ENCODE measurements at places on chromosomes 1 and 21.

- no peak for DNase-seq
Measured at GRCh38 chr1:161718559-161719324, 2.6 kb upstream of the FCRLB start.

- DNase-seq = no peak
Measured at GRCh38 chr1:212254853-212255363, 30.3 kb upstream of the PPP2R5A start.

GRCh38 chr1:119080586-119080985 is 59.9 kb downstream of the WARS2 start:
- DNase-seq = no peak

DNA sequence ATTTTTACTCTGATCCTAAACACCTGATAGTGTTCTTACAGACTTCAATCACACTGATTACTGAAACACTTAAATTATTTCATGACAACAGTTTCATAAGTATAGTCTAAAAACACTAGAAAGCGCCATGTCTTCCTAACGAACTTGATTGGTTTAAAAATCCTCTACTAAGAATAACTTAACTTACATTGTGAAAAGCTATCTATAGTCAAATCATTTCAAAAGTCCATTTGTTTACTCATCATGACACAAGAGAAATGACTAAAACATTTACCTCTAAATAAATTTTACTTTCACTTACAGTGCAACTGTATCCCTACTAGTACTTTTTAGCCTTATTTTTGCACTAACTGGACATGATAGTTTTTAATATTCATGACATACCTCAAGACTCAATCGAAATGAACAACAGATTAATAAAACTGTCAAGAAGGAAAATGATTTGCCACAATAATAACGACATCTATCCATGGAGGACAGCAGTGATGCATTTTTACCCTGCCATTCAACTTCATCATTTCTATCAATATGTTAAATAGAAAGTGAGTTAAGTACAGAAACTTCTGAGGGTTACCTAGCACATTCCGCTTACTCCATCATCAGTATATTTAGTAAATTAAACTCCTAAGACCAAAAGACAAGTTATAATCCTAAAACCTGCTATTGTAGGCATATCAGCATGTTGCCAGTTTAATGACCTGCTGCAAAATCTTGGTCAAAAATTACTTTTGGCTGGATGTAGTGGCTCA is 38.4 kb downstream of the AHCTF1 start:
- no peak for DNase-seq

DNA sequence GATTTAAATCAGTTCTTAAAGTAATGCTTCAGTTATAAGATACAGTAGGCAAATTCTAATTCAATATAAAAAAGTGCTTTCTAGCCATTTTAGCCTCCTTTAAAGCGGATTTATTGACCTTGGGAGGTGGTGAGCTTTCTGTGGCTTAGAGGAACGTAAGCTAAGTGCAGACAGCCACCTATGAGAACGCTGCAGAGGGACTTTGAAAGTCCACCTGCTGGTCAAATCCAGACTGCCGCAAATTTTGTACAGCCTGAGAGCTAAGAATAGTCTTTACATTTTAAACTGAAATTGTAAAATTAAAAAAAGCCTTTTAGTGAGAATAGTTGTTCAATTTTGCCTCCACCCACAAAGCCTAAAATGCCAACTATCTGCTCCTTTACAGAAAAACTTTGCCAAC is 67.0 kb upstream of the SSX2IP start:
- DNase-seq = no peak

DNA sequence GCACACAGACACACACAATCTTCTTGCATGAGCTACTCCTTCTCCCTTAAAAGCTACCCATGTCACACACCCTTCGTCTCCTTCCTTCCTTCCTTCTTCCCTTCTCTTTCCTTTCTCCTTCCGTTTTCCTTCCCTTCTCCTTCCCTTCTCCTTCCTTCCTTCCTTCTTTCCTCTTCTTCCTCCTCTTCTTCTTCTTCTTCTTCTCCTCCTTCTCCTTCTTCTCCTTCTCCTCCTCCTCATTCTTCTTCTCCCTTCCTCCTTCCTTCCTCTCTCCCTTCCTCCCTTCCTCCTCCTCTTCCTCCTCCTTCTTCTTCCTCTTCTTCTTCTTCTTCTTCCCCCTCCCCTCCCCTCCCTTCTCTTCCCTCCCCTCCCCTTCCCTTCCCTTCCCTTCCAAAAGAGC is 52.1 kb upstream of the LEPR start:
- no peak for DNase-seq

- DNase-seq = no peak
Measured at GRCh38 chr1:29939079-29939478, 702.8 kb downstream of the PTPRU start.

- DNase-seq = no peak
Measured at GRCh38 chr1:29756085-29756484, 519.8 kb downstream of the PTPRU start.

GRCh38 chr1:226978432-226979114 is 38.5 kb downstream of the COQ8A start:
- no peak for DNase-seq

DNA sequence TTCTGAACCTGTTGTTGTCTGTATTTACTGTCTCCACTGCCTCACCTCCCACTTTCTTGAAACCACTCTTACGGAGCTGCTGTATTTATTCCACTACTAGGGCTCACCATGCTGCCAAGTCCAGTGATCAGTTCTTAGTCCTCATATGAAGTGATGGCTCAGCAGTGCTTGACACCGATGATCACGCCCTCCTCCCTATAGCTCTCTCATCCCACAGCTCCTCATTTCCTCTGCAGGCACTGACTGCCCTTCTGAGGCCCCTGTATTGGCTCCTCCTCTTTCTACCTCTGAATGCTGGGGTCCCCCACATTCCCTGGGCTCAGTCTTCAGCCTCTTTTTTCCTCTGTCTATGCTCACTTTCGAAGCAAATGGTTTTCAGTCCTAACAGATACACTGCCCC is 3.4 kb downstream of the CLCA1 start:
- DNase-seq = no peak

- peak; percentile 72 for DNase-seq
Measured at GRCh38 chr1:116737855-116738321, 16.3 kb upstream of the CD2 start.

DNA sequence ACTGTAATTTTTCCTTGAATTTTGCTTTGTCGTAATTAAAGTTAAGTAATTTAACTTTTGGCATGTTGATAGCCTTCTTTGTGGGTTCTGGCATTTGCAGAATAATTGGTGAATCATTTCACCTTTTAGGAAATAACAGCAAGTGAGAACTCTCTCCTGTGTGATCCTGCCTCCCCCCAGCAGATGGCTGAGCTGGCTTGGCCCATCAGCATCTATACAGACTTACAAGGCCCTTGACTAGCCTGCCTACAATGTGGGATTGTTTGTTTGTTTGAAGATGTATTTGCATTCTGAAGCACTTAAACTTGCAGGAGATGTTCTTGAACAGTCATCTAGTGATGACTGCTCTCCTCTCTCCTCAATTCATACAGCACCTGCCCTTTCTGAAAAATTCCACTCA is 55.9 kb downstream of the MACO1 start:
- no peak for DNase-seq

GRCh38 chr1:63922848-63923247 is 149.0 kb downstream of the ROR1 start:
- no peak for DNase-seq

DNA sequence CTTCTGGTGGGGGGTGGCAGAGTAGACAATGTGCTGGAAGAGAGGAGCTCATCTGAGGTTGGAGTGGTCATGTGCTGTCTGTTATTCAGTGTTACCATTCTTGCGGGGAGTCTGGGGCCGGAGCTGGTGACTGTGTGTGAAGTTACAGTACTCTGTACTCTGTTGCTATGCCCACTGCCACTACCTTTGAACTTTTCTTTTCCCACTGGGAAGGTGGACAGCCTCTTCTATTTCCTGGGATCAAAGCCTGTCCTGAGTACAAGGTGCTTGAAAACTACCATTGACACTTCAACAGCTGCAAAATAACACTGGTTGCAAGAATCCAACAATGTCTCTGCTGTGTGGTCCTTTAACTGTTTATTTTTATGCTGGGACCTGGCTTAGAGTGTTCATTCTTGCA is 66.4 kb upstream of the ZNF326 start:
- no peak for DNase-seq

GRCh38 chr1:29517251-29518086 is 281.1 kb downstream of the PTPRU start:
- no peak for DNase-seq

- DNase-seq = no peak
Measured at GRCh38 chr21:45560106-45561021, 18.1 kb upstream of the SLC19A1 start.

GRCh38 chr1:119191325-119191724 is 50.9 kb upstream of the WARS2 start:
- DNase-seq = no peak

DNA sequence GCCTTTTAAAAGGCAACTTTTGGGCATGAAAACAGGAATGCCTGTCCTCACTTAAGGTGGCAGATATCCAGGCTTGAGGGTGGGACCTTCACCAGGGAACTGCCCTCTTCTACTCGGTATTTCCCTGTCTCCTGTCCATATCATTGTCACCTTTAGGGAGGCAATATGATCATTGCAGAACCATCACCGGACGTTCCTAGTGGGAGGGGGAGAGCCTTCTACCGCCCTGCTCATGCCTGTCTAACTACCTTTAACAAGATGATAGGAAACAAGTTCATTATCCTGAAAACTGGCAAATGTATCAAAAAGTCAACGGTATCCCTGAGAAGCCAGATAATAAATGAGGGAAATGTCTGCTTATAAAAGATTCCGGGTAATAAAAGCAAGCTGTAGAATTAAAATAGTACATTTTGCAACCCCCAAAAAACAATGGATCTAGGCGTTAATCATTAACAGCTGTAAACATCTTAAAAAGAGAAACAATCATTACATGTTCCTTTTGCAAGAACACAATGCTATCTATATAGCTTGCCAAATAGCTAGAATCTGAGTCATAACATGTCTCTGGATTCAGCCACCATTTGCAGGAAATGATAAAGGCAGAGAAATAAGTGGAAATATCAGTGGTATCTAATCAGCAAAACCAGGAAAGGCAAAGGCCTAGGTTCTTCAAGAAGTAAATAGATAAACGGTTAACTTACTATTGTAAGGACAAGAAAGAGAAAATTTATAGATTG is 852.9 kb upstream of the ADGRL4 start:
- no peak for DNase-seq

DNA sequence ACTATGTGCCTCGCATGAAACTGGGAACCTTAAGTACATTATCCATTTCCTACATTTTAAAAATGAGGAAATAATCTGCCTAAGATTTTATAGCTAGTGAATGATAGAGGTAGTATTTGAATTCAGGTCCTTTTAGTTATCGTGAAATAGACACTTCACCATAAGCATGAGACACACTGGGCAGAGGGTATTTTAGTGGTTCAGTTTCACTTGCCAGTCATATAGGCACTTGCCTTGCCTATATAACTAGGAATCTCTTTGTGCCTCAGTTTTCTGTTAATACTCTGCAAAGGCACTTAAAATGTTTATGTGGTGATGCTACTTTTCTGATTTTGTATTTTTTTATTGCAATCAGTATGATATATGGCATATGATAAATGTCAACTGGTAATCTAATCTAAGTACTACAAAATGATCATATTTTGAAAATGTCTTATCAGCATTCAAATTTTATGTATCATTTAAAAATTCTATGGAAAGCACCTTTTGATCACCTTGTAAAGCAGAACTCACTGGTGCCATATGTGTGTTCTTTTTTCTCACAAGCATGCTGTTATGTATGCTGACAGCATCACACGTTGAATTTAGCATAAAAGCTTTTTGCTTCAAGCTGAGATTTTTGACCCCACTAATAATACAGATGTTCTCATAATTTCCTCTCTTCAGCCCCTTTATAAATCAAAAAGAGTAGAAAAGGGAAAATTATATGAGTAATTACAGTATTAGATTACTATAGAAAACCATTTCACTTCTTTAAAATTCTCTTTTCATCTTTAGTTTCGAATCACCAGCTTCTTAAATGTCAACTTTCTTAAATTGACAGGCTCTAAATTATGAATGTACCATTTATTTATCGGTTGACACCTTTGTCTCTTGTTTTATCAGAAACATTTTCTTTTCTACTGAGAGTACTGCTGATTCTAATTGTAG is 52.6 kb downstream of the RPS6KC1 start:
- no peak for DNase-seq

GRCh38 chr1:212060632-212061472 is 25.3 kb downstream of the DTL start:
- DNase-seq = no peak

- DNase-seq = peak; percentile 20
Measured at GRCh38 chr1:119549719-119550132, 42.7 kb downstream of the HSD3B1 start.

DNA sequence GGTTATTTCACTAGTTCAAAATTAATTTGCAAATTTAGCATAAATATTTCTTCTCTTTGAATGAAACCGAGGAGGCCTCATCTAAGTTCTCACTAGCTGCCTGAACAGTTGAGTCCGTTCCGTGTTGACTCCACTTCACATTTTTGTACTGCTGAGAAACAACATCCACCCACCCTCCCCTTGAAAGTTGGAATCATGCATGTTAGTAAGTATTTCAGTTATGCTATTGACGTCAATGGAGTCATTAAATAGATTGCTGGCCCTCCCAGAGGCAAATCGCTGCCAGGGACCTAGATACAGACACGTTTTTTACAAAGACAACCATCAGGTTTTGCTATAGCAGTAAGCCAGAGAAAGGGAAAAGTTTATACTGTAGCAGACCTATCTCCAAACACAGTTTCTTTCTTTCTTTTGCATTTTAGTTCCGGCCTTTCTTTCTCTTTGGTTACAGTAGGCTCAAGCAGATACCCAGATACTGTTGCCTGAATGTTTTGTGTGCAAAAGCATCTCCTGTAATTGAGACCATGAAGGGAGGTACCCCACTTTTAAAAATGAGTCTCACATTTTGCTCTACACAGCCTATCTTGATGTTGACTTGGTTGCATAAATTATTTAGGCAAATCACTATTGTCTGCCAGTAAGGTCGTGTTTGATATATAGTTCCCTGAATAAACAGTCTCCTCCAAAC is 262.6 kb upstream of the SGIP1 start:
- peak; percentile 73 for DNase-seq

- DNase-seq = no peak
Measured at GRCh38 chr1:45442272-45442671, 48.7 kb downstream of the TESK2 start.

GRCh38 chr1:89974256-89974655 is 20.7 kb upstream of the ZNF326 start:
- no peak for DNase-seq

DNA sequence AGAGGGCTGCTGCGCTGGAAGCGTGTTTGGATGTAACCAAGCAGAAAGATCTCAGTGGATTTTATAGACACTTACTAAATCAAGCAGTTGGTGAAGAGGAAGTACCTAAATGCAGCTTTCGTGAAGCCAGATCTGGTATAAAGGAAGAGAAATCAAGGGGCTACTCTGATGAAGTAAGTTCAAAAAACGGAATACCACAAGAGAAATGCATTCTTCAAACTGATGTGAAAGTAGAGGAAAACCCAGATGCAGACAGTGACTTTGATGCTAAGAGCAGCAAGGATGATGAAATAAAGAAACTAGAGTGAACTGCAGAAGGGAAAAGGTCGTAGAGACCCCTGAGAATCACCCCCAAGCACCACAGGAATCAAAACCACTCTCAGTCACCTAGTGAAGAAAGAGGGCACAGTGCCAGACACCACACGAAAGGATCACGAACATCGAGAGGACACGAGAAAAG is 40.8 kb upstream of the NEXN start:
- no peak for DNase-seq
